ENCODE measurements at places on chromosomes 3 and 15. TPM values are rescaled to one million over a fixed set of nuclear protein-coding genes. Genes with fewer than 3 reads are reported as not detected.

- H3K4me1 ChIP-seq = peaks cover 4% of the 10 kb centered on the region
- peak; percentile 52 for DNase-seq
- H3K4me3 ChIP-seq = peak overlapping the region; percentile 70
- no peaks in the 10 kb centered on the region for H3K36me3 ChIP-seq
- peak overlapping the region; percentile 98 for H3K27ac ChIP-seq
These were observed 518.4 kb downstream of the FOXP1 start for GRCh38 chr3:71064956-71065763.

GRCh38 chr3:39716849-39717248, 92.6 kb upstream of the MYRIP start:
- H3K4me1 ChIP-seq = no peaks in the 10 kb centered on the region
- no peak for DNase-seq

Gene UROC1
- total RNA-seq = not detected

DNA sequence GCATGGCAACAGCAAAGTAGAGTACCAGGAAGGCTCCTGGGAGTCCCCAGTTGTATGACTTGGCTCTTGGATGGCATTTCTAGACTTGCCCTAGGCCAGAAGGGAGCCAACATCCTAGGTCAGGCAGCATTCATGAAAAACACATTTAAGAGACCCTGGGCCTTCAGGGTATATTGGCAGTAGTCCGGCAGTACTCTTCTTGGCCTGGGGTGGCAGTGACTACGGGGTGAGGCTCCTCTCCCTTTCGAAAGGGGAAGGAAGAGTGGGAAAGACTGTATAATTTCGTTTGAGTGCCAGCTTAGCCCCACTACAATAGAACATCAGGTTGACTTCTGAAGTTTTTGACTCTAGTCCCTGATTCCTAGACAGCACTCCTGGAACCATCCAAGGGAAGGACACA, 136.4 kb downstream of the ZIC4 start:
- H3K27me3 ChIP-seq = no peaks in the 10 kb centered on the region
- H3K27ac ChIP-seq = no peak overlapping the region
- no peaks in the 10 kb centered on the region for H3K36me3 ChIP-seq
- no peak overlapping the region for H3K4me3 ChIP-seq

- no peak overlapping the region for H3K27ac ChIP-seq
- DNase-seq = no peak
- H3K36me3 ChIP-seq = no peaks in the 10 kb centered on the region
These were observed 140.3 kb downstream of the ADAMTSL3 start for GRCh38 chr15:83794209-83794608.

- no peaks in the 10 kb centered on the region for H3K4me1 ChIP-seq
- DNase-seq = no peak
- no peak overlapping the region for H3K27ac ChIP-seq
- H3K27me3 ChIP-seq = no peaks in the 10 kb centered on the region
- H3K4me3 ChIP-seq = no peak overlapping the region
These were observed 306.5 kb downstream of the PLOD2 start for GRCh38 chr3:145854499-145854898.

DNA sequence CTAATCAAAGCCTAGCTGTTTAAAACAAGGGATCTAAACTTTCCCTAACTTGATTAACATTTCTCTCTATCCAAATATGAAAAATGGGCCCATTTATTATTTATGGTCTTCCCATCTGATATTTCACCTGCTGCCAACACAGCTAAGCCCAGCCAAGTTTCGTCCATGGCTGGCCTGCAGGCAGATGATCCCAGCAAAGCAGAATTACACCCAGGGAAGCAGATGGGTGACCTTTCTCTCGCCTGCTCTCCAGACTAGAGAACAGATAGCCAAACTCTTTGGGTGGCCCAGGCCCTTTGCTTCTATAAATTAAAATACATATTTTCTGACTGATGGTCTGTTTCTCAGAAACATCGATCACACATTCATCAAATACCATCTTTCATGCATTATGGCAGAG, 1038.8 kb downstream of the AGBL1 start:
- H3K27ac ChIP-seq = no peak overlapping the region
- no peaks in the 10 kb centered on the region for H3K4me1 ChIP-seq
- H3K4me3 ChIP-seq = no peak overlapping the region
- H3K27me3 ChIP-seq = no peaks in the 10 kb centered on the region

DNA sequence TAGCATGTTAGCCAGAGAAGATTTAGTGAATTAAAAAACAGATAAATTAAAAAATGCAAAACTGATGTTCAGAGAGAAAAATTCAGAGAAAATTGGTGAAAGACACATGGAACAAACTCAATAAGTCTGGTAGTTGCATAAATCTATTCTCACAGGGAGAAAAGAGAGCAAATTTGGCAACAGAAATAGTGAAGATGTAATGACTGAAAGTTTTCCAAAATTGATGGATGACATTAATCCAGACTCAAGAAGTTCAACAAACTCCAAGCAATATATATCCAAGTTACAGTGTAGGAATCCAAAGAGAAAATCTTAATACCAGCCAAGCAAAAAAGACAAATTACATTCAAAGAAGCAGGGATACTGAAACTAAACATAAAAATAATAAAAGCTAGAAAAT, 302.7 kb upstream of the ARPP21 start:
- H3K27ac ChIP-seq = no peak overlapping the region
- H3K36me3 ChIP-seq = no peaks in the 10 kb centered on the region
- no peak for DNase-seq

- DNase-seq = no peak
- no peak overlapping the region for H3K4me3 ChIP-seq
- no peak overlapping the region for H3K27ac ChIP-seq
These were observed 67.8 kb upstream of the ZBED2 start for GRCh38 chr3:111662907-111663306.

Gene CLDN1
- total RNA-seq = 0.80 TPM

DNA sequence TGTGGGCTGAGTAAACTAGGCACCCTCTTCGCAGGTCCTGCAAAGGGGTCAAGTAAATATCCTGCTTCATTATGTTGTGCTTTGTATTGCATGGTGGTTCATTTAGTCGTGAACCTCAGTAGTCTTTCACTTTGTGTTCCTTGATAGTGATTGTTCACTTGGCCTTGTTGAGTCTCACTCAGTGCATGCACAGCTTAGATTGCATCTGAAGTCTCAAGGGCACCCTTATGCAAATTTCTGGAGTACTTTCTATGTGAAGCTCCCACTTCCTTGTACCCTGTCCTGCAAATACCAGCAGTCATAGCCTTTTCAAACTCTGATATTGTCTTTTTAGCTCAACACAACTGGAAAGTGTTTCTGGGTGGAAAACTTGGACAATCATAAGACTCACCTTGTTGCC, 519.2 kb downstream of the NAALADL2 start:
- no peaks in the 10 kb centered on the region for H3K4me1 ChIP-seq
- no peak for DNase-seq
- no peaks in the 10 kb centered on the region for H3K27me3 ChIP-seq
- no peak overlapping the region for H3K4me3 ChIP-seq
- H3K27ac ChIP-seq = no peak overlapping the region
- no peaks in the 10 kb centered on the region for H3K36me3 ChIP-seq

DNA sequence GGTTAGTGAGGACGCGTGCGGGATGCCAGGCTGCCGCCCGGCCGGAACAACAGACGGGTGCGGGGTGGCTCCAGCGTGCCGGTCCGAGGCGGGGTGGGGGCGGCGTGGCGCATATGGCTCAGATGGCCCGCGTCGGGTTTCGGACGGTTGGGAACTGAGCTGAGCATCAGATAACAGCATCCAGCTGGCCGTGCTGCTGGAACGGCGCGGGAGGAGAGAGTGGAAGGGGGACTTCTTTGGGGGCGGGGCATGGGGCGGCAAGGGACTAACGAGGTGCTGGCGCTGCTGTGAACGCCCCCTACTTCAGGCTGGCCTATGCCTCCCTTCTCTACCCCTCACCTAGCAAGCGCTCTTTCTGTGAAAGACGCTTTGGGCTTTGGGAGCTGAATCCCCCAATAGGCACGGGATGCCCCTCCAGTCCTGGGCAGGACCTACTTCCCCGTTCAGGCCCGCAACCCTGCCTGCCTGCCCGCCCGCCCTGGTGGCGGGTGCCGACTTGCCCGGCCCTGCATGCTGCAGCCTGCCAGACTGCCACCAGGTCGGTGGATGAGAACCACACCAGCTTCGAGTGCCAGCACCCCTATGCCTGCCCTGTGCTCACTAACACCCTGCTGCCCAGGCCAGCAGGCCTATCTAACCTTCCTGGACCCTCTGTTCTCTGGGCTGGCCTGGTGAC, 542 bp downstream of the INKA1 start:
- peak overlapping the region; percentile 84 for H3K4me3 ChIP-seq
- peaks cover 18% of the 10 kb centered on the region for H3K4me1 ChIP-seq
- H3K36me3 ChIP-seq = no peaks in the 10 kb centered on the region
- peak; percentile 76 for DNase-seq
- H3K27ac ChIP-seq = peak overlapping the region; percentile 80

Gene TUSC2
- 25.9 TPM for total RNA-seq

DNA sequence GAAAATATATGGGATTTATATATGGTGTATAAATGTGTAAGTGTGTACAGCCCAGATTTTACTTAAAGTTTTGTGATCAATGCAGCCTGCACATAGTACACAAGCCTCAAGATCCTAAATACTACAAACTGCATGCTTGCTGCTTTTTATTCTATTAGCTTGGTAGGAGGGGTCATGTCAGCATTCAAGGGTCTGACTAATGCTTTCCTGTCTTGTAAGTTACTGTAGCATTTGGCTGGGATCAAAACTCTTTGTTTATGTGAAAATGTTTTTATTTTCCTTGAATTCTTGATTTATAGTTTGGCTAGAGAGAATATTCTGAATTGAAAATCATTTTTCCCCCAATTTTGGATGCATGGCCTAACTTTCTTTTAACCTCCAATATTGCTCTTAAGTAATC, 370.9 kb downstream of the NSUN3 start:
- DNase-seq = no peak
- H3K4me1 ChIP-seq = no peaks in the 10 kb centered on the region
- no peaks in the 10 kb centered on the region for H3K36me3 ChIP-seq
- H3K27me3 ChIP-seq = no peaks in the 10 kb centered on the region
- H3K4me3 ChIP-seq = no peak overlapping the region

Gene DLEC1
- 1.1 TPM for total RNA-seq

GRCh38 chr3:149180057-149180573, 41.5 kb downstream of the CP start:
- H3K4me3 ChIP-seq = no peak overlapping the region
- peak; percentile 52 for DNase-seq
- peak overlapping the region; percentile 75 for H3K27ac ChIP-seq
- no peaks in the 10 kb centered on the region for H3K27me3 ChIP-seq

DNA sequence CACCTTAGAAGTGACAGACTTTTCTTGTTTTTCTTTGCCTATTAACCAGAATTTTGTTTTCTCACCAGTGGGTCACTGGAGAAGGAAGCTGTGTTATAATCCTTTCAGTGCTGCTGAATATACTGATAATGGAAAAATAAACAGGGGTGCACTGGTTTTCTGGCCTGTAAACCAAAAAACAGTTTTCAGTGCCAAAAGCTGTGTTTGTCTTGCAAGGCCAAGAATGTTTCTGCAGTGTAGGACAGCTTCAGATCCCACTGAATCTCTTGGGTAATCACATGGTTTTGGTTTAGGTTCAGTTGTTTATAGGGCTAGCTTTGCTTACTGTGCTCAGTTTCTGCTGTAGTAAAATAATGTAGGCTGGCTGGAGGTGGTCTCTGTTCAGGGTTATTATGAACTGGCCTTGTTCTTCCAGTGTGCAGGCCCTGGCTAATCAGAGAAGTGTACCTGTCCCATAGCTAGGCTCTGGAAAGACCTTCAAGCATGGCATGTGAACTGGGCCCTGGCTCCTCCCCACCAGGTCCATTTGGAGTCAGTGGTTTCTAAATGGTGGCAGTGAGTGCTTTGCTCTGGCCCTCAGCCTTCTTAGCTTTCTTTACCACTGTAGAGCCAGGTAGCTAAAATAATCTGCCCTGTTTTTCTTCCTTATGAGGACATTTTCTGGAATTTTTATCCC, 18.7 kb downstream of the PDE8A start:
- no peaks in the 10 kb centered on the region for H3K4me1 ChIP-seq
- no peak for DNase-seq
- H3K4me3 ChIP-seq = no peak overlapping the region
- peak overlapping the region; percentile 12 for H3K27ac ChIP-seq
- no peaks in the 10 kb centered on the region for H3K27me3 ChIP-seq

DNA sequence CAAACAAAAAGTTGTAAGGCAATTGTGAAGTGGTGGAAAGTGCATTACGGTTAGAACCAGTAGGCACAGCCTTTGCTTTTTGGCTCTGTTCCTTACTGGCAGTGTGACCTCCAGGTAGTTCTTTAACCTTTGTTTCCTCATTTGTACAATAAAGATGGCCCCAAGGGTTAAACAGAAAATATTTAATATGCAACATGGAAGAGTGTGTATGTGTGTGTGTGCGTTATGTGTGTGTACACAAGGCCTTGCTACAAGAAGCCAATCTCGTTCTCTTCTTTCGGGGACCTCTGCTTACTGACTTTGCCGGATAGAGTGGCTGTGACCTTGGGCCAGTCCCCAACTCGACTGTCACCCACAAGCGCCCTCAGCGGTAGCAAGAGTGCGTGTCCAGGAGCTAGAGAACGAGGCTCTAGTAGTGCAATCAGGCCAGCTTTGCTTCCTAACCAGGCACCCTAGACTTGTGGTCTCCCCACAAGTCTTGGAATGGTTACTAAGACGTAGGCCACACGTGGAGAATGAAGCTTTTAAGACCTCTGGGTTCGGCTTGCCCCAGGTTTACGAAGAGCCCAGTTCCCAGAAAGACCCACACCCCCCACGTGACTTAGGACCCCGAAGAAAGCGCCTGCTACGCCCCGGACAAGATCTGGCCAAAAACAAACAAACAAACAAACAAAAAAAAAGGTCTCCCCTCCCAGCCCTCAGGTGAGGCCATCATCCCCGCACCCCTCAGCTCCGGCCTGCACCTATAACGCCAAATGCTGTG, 593 bp downstream of the CIAO2A start:
- H3K27me3 ChIP-seq = no peaks in the 10 kb centered on the region
- no peaks in the 10 kb centered on the region for H3K36me3 ChIP-seq
- peaks cover 6% of the 10 kb centered on the region for H3K4me1 ChIP-seq
- DNase-seq = no peak

Gene CXCR6
- 0.64 TPM for total RNA-seq

GRCh38 chr3:13364602-13365271, 55.4 kb downstream of the NUP210 start:
- no peak overlapping the region for H3K4me3 ChIP-seq
- DNase-seq = no peak
- H3K27ac ChIP-seq = no peak overlapping the region
- no peaks in the 10 kb centered on the region for H3K4me1 ChIP-seq
- H3K36me3 ChIP-seq = no peaks in the 10 kb centered on the region
- no peaks in the 10 kb centered on the region for H3K27me3 ChIP-seq

GRCh38 chr15:80174017-80174746, 21.4 kb downstream of the FAH start:
- peak overlapping the region; percentile 75 for H3K27ac ChIP-seq
- peak; percentile 76 for DNase-seq

Data from breast epithelium (tissue), 4 donors.